ENCODE measurements at places on chromosomes 1 and 21.

GRCh38 chr1:201845331-201846083, 16.6 kb downstream of the IPO9 start:
- no peak for DNase-seq

DNA sequence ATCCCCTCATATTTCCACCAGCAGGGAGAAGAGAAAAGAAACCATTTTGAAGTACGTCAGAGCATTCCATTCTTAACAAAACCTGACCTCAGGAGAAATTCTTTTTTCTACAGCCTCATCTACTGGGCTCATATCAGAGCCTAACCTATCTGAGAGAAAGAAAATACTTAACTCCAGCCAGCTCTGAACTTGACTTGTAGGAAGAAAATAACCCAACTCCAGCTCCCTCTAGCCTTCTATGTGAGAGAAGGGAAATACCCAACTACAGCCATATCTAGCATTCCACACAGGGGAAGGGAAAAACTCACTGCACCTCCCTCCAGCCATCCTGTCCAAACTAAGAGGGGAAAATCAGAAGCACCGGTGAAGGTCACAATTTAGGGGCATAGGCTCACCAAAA, 57.7 kb downstream of the SPATA6 start:
- DNase-seq, result no peak

DNA sequence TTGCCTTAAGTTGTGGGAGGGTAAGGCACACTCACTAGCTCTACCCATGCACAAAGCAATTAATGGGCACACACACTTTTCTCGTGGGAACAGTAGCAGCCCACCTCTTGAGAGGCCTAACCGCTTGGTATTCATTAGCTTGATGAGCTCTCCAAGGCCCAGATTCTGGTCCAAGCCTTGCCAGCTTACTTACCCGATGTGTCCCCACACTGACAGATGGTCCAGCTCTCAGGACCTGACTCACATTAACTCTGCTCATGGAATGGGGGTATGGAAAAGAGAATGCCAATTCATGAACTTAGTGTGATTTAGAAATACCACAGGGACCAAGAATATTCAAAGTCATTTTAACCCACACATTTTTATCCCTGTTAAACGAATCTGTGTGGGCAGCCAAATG, 106.8 kb upstream of the CACHD1 start:
- DNase-seq, result no peak

- no peak for DNase-seq
Measured at GRCh38 chr1:47527653-47528272, 89.9 kb downstream of the FOXD2 start.

- no peak for DNase-seq
Measured at GRCh38 chr1:47444562-47445465, 7.0 kb downstream of the FOXD2 start.

GRCh38 chr1:52348704-52349300, 17.2 kb downstream of the CC2D1B start:
- DNase-seq, result no peak

DNA sequence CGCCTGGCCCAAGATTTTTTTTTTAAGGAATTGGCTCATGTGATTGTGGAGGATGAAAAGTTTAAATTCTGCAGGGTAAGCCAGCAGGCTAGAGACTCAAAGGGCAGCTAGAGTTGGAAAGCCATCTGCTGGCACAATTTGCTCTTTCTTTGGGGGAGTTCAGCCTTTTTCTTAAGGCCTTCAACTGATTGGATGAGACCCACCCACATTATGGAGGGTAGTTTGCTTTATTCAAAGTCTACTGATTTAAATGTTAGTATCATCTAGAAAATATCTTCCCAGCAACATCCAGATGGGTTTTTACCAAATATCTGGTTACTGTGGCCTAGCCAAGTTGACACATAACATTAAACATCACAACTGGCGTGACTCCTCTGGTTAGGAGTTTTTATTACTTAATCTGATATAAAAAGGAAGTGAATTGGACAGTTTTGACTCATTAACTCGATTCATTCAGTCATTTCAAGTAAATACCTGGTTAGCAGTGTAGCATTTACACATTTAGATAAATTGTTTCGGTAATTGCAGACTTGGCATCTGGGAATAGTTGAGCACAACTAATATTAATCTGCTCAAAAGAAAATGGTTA, 12.4 kb downstream of the HOOK1 start:
- DNase-seq, result no peak

DNA sequence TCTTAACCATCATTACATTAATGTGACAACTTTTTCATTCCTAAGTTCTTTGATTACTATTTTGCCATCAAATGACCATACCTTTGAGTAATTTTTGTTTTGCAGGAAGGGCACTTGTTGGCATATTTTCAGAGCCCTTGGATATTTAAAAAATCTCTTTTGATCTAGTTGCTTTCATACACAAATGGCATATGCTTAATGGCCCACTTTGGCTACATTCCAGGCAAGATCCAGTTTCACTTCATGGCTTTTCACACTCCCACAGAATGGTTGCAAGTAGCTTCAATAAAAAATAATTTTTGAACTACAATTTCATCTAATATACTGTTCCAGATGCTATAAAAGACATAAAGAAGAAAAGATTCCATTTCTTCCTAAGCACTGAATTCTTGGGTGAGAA, 18.1 kb downstream of the ADAM30 start:
- no peak for DNase-seq

DNA sequence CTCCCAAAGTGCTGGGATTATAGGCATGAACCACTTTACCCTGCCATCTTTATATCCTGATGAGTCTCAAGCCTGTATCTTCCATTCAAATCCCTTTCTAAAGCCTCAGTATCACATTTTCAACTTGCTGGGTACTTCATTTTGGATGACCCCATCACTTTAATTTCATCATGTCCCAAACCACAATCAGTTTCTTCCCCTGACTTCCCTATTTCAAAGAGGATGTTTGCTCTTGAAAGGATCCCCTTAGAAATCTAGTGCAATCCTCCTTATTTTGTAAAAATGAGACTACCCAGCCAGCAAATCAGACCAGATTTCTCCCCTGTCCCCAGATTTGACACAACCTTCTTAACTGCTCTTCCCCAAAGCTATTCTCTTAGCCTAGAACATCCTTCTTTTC, 7.0 kb upstream of the TRIT1 start:
- no peak for DNase-seq

DNA sequence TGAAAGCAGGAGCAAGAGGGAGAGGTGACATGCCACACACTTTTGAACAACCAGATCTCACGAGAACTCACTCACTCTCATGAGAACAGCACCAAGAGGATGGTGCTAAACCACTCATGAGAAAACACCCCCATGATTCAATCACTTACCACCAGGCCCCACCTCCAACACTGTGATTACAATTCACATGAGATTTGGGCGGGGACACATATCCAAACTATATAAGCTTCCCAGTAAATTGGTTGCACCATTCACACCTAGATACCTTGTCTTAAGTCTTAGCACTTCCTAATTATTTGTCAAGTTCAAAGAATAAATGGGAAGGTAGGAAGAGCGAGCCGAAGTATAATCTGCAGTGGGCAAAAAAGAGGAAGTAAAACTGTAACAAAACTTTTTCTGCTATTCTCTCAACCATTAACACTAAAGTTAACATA, 34.3 kb downstream of the AMY1C start:
- DNase-seq, result no peak

- DNase-seq, result no peak
Measured at GRCh38 chr21:45294509-45295291, 7.0 kb upstream of the POFUT2 start.

GRCh38 chr1:14866911-14867612, 268.6 kb downstream of the KAZN start:
- DNase-seq, result no peak

DNA sequence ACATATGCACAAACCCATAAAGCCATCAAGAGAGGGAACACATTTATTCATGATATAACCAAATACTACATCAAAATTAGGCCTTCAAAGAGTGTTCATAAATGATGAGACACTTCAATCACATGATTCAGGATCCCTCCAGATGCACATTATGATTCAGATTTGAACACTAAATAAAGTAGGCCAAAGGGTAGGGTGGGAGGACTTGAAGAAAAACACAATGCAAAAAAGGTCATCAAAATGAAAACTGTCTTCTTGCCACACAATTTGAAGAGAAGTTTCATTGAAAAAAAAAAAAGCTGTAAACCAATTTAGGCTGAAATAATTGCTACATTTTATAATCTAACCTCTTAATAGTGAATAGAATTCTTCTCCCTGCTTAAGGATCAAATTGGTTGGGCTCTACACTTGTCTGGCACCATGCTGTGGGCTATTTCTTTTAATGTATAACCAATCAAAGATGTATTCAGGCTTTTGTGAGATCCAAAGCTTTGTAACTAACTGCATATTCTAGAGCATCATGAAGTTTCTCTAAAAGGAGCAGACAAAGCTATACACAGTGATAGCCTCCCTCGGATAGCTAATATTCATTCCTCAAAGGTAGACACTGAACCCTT, 58.1 kb downstream of the ZSWIM5 start:
- no peak for DNase-seq

- DNase-seq, result no peak
Measured at GRCh38 chr1:20619999-20620398, 13.3 kb upstream of the PINK1 start.

DNA sequence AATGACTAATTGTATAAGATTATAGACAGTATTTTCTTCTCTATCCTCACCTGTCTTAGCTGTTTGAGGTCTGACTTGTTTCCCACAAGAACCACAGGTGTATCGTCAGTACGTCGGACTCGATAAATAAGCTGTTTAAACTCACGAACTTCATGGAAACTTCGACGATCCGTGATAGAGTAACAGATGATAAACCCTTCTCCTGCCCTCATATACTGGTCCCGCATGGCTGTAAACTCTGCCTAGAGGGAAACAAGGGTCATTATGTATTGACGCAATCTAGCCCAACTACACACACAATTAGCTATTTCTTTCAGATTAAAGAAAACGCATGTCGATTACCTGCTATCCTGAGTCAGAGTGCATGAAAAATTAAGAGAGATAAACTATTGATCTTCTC, 6.9 kb downstream of the RIT1 start:
- DNase-seq, result no peak

- no peak for DNase-seq
Measured at GRCh38 chr1:210412240-210412639, 83.5 kb downstream of the HHAT start.

DNA sequence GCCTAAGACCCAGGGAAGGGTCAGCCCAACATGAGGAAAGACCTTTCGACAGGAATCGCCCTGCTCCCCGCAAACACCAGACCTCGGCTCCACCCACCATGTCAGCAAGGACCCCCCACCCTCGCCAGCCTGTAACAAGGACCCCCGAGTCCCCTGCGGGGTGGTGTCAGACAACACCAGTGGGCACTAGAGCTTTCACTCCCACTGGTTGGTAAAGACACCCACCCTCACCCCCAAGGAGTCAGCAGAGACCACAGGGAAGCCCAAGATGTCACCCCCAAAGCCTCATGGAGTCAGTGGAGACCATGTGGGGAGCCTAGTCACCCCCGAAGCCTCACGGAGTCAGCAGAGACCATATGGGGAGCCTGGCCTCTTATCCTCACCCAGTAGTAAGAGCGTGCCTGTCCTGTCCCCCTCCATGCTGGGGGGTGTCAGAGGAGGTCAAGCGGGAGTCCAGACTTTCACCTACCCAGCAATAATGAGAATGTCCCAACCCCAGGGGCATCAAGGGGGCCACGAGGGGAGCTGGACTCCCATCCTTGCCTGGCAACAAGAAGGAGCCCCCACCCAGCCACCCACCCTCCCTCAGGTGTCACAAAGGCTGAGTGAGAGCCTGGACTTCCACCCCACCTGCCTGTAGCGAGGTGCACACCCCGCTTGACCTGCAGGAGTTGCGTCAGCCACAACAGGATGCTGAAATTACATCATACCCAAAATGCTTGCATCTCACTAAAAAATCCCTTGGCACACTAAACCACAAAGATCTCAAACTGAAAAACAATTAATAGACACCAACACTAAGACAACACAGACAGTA, 24.8 kb downstream of the SLC19A1 start:
- no peak for DNase-seq

- DNase-seq, result no peak
Measured at GRCh38 chr1:163472651-163473248, 151.0 kb downstream of the NUF2 start.

- no peak for DNase-seq
Measured at GRCh38 chr21:29149808-29150425, 19.5 kb downstream of the MAP3K7CL start.

DNA sequence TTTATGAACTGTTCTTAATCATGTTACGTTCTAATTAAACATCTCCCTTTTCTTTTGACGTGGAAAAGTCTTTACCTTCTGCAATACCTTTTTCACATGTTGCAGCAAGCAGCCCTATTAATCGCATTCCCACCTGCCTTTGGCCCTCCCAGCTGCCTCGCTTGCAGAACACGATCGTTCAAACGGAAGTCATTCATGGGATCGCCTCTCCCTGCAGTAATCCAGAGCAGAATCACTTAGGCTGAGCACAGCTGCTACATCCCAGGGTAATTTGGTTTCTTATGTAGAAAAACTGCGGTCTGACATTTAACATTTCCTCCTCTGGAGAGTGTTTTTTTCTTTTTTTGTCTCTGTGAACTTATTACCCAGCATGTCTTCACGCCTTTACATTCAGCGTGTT, 206.3 kb downstream of the KIF26B start:
- DNase-seq, result no peak

DNA sequence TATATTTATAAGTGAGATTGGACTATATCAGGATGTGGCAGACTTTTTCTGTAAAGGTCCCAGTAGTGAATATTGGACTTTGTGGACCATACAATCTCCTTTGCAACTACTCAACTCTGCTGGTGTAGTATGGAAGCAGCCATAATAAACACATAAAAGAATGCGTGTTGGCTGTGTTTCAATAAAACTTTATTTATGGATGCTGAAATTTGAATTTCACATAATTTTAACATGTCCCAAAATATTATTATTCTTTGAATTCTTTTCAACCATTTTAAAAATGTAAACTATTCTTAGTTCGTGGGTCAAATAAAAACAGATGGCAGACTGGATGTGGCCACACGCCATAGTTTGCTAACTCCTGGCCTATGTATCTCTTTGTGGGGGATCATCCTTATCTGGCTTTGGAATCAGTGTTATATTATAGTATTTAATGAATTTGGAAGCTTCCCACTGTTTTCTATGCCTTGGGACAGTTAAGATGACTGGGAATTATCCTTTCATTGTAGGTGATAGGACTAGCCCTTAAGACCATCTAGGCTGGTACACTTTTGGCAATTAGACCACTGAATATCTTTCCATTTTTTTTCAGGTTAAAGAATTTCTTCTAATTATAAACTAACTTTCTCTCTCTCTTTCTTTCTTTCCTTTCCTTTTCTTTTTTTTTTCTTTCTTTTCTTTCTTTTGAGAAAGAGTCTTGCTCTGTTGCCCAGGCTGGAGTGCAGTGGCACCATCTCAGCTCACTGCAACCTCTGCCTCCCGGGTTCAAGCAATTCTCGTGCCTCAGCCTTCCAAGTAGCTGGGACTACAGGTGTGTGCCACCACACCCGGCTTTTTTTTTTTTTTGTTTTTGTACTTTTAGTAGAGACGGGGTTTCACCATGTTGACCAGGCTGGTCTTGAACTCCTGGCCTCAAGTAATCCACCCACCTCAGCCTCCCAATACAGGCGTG, 14.9 kb upstream of the SLAMF6 start:
- DNase-seq, result no peak

- DNase-seq, result no peak
Measured at GRCh38 chr21:27566521-27566920, 599.6 kb upstream of the ADAMTS5 start.

- DNase-seq, result no peak
Measured at GRCh38 chr1:66182551-66183178, 351.3 kb upstream of the SGIP1 start.
